ENCODE measurements at places on chromosomes 11 and 22.

- peak; percentile 50 for DNase-seq
Observed at GRCh38 chr11:1744137-1744886, 6.1 kb downstream of the IFITM10 start.

GRCh38 chr11:75371949-75372876 lies 20.8 kb upstream of the ARRB1 start:
- no peak for DNase-seq

DNA sequence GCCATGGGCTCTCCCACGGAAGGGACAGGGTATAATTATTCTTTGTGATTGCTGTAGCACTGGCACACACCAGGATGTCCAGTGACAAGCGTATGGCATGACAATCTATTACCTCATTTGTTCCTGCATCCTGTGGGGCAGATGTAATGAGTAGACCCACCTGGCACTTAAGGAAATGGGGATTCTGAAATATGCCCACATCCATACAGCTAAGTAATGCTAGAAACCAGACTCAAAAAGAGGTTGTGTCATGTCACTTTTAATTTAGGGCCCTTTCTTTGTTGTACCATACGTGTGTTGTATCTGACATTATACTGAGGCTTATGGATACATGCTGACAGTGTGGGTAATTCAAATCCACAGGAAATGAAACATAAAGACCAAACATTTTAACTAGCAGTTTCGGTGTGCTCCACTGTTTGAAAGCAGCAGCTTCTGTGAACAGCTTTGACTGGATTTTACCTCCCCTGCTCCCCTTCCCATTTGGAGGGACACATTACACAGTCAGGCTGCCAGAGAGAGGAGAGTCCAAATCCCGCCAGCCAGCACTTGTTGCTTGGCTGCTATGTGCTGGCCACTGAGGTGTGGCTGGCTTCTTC lies 21.2 kb downstream of the GRAMD1B start:
- no peak for DNase-seq

DNA sequence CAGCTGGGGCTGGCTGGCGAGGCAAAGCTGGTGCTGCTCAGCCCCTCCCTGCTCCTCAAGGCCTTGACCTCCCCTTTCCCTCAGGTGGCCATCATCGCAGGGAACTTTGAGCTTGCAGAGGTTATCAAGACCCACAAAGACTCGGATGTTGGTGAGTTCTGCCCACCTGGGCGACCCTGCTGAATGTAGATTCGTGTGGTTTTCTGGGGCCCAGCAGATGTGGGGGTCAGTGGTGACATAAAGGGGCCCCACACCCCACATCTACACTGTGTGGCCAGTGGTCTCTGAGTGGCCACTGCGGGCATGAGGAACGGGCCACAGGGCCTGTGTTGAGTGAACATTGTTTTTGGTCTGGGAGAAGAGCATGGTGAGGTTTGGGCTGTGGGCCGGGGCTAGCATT lies 11.9 kb downstream of the SHANK3 start:
- no peak for DNase-seq

DNA sequence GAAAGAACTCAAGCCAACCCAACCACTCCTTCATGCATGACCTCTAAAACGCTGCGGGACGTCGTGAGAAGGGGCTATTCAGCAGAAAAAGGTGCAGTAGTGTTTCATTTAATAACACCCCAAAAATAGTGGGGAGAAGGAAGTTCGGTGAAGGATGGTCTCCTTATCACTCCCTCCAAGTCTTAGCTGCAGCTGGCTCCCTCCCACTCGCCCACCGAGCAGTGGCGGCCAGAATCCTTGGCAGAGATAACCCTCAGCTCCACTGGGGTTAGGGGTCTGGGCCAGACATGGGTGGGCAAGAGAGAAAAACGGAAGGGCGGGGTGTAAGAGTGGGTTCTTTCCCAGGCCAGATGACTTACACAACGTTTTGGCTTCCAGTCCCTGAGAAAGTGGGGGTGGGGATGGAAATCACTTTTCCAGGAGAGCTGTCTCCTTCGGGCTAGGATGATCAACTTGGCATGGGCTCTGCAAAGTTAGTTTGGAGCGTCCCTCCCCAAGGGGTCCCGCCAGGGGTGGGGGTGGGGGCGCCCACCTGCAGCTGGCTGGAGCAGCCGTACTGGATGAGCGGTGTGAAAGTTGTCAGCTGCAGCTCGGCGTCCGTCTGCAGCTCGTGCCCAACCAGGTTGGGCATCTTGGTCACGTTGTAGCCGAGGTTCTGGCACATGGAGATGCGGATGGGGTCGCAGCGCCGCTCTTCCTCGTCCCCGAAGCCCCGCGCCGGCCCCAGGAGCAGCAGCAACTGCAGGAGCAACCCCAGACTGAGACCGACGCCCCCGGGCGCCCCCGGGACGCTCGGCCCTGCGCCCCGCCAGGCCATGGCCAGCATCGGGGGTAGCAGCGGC lies 705 bp downstream of the FZD4 start:
- peak; percentile 59 for DNase-seq

All from glutamatergic neuron (in vitro differentiated cells).